ENCODE measurements at places on chromosomes 3 and 15.
A peak's percentile ranks its signal among the peaks of the same experiment; 100 is the strongest.

GRCh38 chr3:65006300-65006739, 318.5 kb upstream of the ADAMTS9 start:
- peak; percentile 88 for DNase-seq

- DNase-seq = no peak
These were observed 1029.0 kb downstream of the ROBO1 start for GRCh38 chr3:78738833-78739232.

GRCh38 chr3:525415-525814, 328.9 kb downstream of the CHL1 start:
- no peak for DNase-seq

- no peak for DNase-seq
These were observed 82.1 kb downstream of the IL5RA start for GRCh38 chr3:3027976-3028567.

GRCh38 chr3:42300013-42300412, 34.0 kb upstream of the CCK start:
- peak; percentile 51 for DNase-seq

DNA sequence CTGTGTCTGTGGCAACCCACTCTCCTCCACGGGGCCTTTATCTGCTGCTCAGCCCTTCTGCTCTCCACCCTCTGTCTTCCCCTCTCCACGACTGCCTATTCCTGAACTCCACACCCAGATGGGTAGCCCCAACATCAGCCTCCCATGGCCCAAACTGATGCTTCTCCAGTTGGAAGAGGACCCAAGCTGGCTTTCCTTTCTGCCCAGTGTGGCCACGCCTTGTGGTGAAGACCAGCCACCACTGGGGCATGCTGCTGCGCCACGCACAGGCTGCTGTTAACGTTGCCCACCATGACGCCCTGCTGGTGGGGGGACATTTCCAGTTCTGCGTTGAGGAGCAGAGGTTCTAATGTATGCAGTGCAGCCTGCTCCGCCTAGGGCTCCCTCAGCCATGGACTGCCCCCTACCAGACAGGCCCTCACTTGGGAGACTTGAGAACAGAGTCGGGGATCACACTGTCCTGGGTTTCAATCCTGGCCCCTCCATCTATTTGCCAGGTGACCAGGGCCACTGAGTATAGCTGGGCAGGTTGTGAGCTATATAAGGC, 26.9 kb downstream of the CFAP100 start:
- DNase-seq = no peak

GRCh38 chr3:147159141-147159540, 247.2 kb downstream of the ZIC4 start:
- DNase-seq = no peak

DNA sequence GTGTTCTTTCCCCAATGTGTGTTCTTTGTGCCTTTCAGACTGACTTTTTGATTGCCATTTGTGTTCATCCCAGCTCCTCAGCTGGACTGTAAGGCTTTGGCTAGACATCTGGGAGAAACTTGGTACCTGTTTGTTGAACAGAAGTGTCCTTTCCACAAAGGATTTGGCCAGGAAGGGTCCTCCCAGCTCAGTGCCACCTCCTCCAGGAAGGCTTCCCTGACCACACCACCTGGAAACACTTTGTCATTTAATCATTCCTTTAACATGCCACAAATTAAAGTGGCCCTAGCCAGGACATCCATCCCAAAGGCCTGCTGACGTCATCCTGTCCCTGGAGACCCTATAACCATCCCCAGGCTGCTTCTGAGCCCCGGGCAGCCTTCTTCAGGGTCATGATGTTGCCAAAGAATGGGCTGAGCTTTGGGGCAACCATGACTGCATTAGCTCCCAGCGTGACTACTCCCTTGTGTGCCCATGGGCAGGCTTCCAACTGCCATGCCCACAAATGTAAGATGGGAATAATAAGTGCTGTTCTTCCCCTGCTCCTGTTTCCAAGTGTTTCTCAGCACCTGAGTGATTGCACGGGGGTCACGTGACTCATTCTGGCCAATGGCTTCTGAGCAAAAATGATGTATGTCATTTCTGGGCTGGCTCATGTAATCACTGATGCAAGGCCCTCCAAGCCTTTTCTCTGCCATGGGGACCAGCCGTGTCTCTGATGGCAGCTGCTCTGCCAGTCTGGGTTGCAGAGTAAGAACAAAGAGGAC, 112.5 kb upstream of the SMAD3 start:
- DNase-seq = no peak

DNA sequence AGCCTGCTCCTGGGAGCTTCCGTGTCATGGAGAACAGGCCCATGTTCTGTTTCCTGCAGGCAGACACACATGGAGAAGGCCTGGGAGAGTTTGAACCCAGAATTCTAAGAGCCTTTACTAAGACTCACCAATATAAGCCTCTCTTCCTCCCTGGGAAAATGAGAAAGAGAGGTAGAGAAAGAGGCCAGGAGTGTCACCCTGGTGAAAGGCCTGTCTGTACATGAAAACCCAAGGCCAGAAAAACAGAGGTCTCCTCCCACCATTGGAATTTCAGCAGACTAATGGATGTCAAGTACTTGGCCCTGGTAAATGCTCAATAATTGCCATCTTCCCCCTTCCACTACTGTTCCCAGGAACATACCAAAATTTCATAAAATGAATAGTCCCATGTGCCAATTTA, 117.6 kb downstream of the TOP2B start:
- DNase-seq = no peak

GRCh38 chr3:29057326-29057725, 223.5 kb upstream of the RBMS3 start:
- peak; percentile 89 for DNase-seq

DNA sequence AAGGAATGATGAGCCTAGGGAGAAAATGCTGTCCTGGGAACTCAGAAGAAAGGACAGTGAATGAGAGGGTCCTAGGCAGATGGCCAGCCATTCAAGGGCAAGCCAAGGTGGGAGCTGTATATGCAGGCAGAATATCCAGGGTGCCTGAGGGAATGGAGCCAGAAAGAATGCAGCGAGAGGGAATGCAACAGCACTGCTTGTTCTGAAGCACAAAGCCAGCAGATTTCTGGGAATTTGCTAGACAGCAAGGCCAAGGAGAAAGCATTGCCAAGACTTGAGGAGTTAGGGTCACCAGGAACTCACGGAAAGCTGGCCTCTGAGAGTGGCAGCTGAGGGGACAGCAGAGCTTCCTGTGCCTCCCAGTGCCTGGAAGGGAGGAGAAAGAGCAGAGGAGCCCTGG, 200.6 kb downstream of the MYRIP start:
- no peak for DNase-seq

DNA sequence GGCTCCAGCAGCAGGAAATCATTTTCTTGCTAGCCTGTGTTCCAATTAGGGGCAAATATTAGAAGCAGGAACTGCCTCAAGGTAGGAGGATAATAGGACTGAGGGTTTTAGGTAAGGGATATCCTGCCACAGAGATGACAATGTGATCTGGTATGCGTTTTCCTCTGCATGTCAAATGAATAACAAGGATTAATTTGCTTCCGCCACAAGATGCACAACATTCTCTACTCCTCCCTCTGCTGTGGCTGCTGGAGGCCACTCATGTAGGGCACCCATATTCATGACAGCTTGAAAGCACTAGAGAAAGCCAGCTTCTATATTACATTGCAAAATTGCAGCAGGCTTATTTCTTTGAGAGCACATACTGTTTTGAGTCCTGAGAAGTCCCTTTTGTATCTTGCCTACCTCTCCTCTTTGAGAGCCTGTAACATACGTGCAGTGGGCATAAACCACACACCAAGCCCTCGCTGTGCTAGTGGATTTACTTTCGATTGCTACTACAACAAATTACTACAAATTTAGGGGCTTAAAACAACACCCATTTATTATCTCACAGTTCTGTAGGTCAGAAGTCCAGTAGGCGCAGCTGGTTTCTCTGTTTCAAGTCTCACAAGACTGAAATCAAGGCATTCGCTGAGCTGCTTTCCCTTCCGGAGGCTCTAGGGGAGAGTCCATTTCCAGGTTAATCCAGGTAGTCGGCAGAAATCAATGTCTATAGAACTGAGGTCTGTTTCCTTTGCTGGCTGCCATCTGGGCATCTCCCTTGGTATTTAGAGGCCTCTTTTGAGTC, 5.9 kb upstream of the CD47 start:
- peak; percentile 14 for DNase-seq

GRCh38 chr3:16402451-16402850, 111.0 kb downstream of the RFTN1 start:
- peak; percentile 61 for DNase-seq

DNA sequence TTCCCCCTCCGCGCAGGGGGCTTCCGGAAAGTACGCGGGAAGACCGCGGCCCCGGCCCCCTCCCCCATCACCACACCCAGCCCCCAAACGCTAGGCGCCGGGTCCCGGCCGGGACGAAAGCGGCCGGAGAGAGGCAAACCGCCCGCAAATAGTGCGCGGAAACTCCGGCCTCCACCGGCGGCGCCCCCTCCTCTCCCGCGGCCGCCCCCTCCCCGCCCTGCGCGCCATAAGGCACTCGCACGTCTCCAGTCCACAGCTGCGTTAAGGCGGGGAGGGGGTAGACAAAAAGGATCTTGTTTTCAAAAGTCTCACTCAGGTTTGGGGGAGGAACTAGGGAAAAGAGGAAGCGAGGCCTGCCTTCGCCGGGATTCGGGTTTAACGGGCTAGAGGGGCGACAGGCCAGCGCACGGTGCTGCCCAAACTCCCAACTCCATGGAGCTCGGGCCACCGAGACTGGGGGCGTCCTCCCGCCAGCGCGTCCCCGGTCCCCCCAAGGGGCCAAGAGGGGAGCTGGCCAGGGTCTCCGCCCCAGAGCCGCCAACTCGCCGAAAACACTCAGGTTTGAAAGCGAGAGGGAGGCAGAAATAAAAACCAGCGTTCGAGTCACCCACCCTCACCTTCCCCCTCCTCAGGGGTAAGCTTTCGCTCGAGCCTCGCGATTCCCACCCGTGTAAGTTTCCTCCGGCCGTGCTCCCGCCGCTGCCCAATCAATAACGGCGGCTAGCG, 1.8 kb downstream of the ANP32A start:
- DNase-seq = peak; percentile 59

GRCh38 chr3:133383741-133384140, 16.1 kb upstream of the BFSP2 start:
- no peak for DNase-seq

DNA sequence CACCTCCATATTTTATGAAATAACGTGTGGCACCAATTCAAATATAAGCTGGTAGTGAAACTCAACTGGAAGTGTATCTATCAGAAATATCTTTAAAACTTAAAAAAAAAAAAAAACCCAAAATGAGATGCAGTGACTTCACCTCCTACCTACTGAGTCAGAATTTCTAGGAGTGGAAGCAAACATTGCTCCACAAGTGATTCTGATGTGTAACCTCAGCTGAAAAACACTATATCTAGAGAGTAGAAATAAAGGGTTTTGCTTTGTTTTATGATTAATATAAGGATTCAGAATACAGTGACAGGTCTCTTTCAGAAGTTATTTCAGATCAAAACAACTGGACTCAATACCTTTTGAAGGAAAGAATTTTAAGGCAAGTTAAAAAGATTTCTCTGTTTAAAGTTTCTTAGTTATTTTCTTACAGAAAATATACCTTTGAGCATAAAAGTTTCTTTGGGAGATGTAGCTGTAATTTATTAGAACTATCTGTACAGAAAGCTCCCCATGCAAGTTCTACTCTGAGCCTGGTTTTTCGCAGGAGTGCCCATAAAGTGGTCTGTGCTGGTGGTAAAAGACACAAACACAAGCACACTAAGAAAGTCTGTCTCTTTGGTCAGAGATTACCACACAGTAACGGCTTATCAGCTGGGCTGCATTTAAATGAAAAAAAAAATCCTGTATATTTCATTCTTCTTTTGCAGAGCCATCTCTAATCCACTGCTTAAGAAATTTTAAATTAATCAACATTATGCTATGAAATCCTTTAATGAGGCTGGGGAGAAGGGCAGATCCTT, 59.9 kb upstream of the PPIB start:
- DNase-seq = no peak

DNA sequence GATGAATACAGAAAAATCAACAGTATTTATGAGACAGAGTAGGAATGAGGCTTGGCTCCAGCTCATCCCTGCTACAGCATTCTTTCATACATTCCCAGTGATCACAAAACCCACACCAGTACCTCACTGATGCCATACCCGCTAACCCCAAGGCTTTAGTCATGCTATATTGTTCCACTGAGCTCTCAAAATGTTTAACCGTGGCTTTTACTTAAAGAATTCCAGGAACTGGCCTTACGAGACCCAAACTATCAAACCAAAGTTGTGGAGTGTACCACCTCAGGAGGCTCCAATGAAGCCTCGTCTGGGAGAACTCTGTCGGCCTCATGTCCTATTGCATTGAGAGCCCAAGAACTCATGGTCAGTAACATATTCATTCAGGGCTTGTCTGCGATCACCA, 278.9 kb downstream of the ULK4 start:
- DNase-seq = peak; percentile 93

DNA sequence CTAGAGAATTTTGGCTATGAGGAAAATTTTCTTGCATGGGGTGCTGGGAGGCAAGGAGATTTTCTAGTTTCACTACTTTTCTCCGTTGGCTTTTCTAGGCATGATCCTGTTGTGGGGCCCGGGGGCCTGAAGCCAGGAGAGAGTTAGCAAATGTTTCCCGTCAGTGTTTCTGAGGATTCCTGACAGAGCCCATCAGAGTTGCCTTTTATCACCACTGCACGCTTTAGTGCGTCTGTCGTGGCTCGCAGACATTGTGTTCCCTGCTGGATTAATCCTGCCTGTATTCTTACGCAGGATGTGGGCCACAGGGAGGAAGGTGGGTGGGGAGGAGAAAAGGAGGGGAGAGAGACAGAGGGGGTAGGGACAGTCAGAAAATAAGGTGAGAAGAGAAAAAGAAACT, 18.1 kb upstream of the BOC start:
- DNase-seq = no peak

- DNase-seq = no peak
These were observed 260.5 kb downstream of the C3orf38 start for GRCh38 chr3:88410259-88410658.

DNA sequence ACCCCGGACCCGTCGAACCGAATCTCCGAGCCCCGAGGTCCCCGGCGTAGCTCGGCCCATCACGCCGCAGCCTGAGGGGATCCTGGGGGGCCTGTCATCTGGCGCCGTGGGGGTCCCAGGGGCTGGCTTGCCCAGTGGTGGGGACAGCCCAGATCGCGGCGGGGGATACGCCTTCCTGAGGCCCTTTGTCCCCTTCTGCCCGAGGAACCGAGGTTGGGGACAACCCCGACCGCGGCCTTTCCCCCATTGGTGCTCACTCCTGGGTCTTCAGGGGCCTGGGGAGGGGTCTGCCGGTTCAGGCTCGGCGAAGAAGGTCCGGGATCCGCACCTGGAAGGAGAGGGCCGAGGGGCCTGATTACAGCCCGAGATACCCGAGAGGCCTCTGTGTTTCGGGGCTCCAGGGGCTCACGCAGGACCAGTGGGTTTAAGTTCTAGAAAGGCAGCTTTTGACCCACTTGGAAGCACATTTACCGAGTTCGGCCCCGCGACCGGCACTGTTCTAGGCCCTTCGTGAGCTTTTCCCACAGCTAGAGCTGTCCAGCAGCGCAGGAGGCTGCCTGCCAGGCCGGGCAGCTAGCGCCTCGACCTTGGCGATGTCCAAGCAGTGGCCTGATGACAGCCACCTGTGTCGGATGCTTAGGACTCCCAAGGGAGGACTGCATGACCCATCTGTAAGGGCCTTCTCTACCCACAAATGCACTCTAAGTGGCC, 504 bp downstream of the ABHD2 start:
- DNase-seq = peak; percentile 32

Measured in EH (cell line).